ENCODE measurements at places on chromosomes 12 and 14.
A peak's percentile ranks its signal among the peaks of the same experiment; 100 is the strongest.

DNA sequence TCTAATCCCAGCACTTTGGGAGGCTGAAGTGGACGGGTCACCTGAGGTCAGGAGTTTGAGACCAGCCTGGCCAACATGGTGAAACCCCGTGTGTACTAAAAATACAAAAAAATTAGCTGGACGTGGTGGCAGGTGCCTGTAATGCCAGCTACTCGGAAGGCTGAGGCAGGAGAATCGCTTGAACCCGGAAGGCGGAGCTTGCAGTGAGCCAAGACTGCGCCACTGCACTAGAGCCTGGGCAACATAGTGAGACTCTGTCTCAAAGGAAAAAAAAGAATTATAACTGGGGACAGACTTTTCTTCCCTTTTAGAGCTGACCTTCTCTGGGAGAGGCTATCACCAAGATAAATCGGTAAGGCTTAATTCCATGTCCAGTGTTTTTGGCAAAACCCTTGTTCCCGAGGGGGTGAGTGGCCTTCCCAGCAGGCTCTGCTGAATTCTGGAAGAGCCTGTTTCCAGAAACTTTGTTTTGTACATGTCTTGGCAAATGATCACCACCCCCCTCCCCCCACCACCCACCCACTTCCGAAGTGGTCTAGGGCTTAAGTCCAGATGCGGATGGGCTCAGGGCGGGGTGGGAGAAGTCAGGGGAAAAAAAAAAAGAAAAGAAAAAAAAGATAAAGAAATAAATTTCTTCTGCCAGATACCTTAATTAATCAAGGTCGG lies 32.3 kb upstream of the DEGS2 start:
- DNase-seq = no peak

DNA sequence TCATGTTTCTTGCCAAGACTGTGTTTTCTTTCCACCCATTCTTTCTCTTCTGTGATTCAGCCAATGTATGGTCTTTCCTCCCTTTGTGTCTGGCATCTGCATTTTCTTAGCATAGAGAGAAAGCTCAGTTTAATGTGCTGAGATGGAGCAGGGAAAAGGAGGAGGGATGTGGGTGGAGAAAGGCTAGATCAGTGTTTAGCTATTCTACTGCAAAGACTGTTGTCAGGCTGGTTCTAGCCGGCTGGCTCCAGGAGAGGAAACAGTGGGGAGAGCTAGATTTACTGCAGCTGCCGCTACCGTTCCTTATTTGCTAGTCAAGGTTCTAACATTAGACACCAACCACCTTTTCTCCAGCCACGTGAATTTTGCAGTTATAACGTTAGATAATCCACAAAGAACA lies 5.2 kb upstream of the RIMKLB start:
- DNase-seq = peak; percentile 49

DNA sequence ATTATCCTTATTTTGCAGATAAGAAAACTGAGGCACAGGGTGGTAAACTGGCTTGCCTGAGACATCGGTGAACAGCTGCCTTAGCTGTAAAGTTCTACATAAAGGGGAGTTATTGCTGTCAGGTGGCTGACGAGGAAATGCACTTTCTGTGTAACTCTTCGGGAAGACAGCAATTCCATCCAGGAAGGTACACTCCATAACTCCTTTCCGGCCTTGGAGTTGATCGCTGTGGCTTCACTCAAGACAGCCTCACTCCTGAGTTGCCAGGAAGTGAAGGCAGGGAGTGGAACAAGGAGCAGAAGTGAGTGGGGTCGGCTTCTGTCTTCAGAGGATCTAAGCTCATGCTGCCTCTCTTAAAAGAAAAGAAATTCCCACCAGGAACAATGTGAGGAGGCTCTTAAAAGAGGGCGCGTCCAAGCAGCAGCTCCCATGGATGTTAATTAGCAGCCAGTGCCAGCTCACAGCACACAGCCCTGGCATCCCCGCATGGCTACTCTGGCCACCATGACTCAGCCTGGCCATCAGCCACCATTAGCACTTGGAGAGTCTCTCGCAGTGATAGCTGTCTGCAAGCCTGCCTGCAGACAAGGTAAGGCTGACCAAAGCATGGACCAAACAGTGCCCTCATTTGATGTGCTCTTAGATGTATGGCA lies 60.3 kb downstream of the NUAK1 start:
- no peak for DNase-seq

DNA sequence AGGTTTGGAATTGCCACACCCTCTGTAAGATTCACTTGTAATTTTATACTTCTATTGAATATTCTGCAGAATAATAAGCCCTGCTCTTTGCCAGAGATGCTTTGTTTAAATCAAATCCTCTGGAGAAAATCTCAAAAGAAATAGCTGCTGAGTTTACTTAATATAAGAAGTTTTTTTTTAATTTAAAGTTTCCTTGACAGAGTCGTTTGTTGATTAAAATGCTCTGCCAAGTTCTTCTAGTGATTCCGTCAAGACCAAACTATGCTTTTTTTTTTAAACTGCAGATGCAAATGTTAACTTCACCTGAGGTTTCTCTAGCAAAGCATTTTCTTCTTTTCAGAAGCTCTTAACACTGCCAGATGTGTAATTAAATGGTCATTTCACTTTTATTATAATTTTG lies 13.4 kb upstream of the NAV3 start:
- no peak for DNase-seq

DNA sequence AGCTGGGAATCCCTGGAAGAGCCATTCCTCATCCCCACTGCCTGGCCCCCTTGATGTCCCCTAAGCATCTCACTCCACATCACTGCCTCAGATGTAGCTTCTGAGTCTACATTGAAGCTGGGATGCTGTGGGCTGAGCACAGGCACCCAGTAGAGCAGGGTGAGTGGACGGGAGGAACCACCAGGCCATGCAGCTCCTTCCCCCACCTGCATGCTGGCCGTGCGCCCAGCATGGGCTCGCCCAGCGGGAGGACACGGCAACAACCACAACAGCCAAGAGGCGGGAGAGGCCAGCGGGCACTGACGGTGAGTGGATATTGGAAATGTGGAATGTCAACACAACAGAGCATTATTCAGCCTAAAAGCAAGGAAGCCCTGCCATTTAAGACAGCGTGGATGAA lies 310.9 kb downstream of the ADGRD1 start:
- no peak for DNase-seq

GRCh38 chr12:47189728-47190127 lies 110.0 kb upstream of the AMIGO2 start:
- DNase-seq = no peak

GRCh38 chr12:54390668-54391551 lies 6.4 kb upstream of the ZNF385A start:
- DNase-seq = peak; percentile 19

DNA sequence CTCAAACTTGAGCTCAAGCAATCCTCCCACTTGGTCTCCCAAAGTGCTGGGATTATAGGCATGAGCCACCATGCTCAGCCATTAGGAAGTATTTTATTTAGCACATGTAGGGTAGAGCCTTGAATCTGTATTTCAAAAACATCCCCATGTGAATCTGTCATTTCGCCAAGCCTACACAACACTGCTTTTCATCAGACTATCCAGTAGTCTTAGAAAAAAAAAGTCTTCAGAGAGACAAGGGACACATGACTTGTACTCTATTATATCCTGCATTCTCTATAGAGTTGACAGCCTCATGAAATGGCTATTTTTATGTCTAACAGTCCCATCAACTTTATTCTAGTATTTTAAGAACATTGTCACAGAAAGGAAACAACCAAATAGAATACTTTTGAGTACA lies 35.4 kb downstream of the TM7SF3 start:
- no peak for DNase-seq

- no peak for DNase-seq
Measured at GRCh38 chr12:127125607-127126259, 1141.2 kb upstream of the TMEM132C start.

DNA sequence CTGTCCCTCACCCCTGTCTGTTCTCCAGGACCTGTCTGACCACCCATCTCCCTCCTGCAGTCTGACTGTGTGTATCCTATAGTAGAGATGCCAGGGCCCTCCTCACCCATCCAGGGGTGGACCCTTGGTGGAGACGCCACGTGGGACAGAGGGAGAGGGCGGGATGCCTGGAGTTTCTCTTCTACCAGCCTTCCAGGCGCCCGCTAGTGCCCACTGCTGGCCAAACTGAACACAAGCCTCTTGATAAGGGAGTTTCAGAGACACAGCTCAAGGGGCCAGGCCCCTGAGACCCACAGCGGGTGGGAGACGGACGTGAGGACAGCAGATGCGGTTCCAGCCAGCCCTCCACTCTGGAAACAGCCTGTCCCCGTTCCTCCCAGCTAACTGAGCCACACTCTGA lies 147.3 kb downstream of the RBM19 start:
- no peak for DNase-seq

- no peak for DNase-seq
Measured at GRCh38 chr14:73324533-73324932, 87.2 kb downstream of the PAPLN start.

- DNase-seq = no peak
Measured at GRCh38 chr12:122100568-122100967, 22.0 kb downstream of the MLXIP start.

DNA sequence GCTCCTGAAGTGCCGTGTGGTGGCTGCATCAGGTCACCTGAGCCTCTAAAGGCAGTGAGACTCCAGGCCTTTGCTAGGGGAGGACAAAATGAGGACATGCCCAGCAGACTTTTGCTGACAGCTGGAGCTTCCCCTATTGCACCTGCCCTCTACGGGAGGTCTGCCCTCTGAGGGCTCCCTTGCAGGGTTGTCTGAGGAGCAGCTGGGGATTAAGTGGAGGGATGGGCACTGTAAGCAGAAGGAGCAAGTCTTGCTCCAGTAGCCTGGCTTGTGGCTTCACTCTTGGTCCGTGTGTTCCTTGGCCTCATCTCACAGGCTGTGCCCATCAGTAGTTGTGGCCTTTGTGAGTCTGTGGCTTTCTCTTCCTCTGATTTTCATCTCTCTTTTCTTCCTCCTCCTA lies 66.9 kb upstream of the NRXN3 start:
- peak; percentile 43 for DNase-seq

GRCh38 chr14:53509276-53510244 lies 356.4 kb upstream of the DDHD1 start:
- DNase-seq = peak; percentile 28

DNA sequence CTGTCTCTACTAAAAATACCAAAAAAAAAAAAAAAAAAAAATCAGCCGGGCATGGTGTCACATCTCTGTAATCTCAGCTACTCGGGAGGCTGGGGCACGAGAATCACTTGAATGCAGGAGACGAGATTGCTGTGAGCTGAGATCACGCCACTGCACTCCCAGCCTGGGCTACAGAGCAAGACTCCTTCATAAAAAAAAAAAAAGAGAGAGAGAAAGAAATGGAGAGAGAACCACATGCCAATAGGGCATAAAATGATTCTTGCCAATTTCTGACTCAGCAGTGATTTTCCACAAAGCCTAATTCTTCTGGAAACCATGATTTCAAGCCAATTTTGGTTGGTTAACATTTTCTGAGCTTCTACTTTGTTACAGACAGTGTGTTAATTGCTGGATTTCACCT lies 250.4 kb upstream of the SEL1L start:
- DNase-seq = no peak

- DNase-seq = no peak
Measured at GRCh38 chr14:75551021-75551420, 27.4 kb upstream of the FLVCR2 start.

- DNase-seq = no peak
Measured at GRCh38 chr12:27345376-27345775, 12.7 kb downstream of the BMAL2 start.

DNA sequence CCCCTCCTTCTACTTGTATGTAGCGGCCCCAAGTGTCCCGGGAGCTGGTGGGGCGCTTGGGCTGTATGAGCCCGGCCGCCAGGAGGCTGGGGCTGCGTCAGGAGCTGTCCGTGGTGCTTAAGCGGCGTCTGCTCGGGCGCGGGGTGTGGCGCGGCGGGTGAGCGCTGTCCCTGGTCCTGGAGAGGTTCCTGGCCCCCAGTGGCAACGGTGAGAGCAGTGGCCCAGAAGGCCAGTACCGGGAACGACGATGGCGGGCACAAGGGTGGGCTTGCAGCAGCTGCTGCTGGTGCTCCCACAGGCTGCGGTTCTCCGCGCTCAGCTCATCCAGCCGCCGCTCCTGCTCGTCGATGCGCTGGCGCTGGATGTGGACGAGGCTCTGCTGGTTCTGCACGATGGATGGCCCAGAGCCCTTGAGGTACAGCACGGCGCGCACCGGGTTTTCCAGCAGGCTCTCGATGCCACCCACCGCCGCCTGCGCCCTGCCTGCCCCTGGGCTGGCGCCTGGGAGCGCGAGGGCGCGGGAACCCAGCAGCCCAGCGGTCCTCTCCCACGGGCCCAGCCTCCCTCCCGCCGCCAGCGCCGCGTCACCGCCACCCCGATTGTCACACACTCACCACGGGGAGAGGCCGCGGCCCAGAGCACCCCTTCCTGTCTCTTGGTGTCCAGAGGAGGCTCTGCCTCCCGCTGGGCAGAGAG lies 41.9 kb upstream of the FKBP4 start:
- no peak for DNase-seq

GRCh38 chr14:101628471-101628966 lies 67.2 kb downstream of the DIO3 start:
- DNase-seq = peak; percentile 36

- DNase-seq = no peak
Measured at GRCh38 chr14:34693228-34693939, 21.0 kb downstream of the CFL2 start.

DNA sequence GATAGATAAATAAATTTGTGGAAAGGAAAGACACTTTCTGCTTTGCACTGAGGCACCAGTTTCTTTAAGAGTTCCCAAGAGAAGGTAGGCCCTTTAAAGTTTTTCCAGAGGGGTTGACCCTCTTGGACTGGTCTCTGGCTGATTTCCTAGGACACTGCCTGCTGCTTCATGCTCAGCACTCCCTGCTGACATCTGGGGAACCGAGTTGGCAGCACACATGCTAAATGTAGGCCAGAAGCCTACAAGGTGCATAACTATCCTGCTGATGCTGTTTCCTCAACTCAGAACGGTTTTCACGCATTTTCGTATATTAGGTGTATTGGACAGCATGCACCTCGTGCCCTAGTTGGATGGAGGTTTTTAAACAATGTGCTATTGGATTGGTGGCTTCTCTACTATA lies 887.2 kb upstream of the SEL1L start:
- DNase-seq = no peak

DNA sequence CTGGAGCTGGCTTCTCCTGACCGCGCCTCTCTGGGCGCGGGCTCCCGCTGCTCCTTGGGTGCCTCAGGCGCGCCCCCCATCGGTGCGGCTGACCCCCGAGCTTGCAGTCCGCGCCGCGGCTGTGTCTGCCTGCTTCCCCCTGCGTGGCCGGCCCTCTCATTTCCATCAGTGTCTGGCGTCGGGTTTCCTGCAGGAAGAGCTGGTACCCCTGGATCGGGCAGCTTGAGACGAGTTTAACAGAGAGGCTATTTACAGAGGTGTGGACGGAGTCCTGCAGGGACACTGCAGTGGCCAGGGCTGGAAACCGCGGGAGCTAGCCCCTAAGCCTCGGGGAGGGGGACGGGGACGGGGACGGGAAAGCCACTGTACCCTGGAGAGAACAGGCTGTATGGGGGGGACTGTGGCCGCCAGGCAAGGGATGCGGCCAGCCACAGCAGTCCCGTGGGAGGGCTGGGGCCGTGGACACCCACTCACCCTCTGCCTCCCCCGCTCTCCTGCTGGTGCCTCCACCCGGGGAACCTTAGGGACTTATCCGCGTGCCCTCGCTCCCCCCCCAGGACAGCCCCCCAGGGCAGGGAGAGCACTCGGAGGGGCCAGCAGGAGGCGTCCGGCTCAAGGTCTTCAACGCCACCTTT lies 3.7 kb upstream of the CACNA2D4 start:
- DNase-seq = no peak

All from NCI-H187 (cell line).